ENCODE measurements at places on chromosomes 1 and 21. TPM values are rescaled to one million over a fixed set of nuclear protein-coding genes. Genes with fewer than 3 reads are reported as not detected.

- no peak overlapping the region for H3K27ac ChIP-seq
- H3K27me3 ChIP-seq = peaks cover 7% of the 10 kb centered on the region
- no peak for DNase-seq
- H3K36me3 ChIP-seq = no peaks in the 10 kb centered on the region
- no peaks in the 10 kb centered on the region for H3K4me1 ChIP-seq
Measured at GRCh38 chr1:4004635-4005430, 104.8 kb upstream of the C1orf174 start.

HFM1 gene
- total RNA-seq = 0.29 TPM

NPPA gene
- total RNA-seq = not detected

LCE1D gene
- total RNA-seq = not detected

DNA sequence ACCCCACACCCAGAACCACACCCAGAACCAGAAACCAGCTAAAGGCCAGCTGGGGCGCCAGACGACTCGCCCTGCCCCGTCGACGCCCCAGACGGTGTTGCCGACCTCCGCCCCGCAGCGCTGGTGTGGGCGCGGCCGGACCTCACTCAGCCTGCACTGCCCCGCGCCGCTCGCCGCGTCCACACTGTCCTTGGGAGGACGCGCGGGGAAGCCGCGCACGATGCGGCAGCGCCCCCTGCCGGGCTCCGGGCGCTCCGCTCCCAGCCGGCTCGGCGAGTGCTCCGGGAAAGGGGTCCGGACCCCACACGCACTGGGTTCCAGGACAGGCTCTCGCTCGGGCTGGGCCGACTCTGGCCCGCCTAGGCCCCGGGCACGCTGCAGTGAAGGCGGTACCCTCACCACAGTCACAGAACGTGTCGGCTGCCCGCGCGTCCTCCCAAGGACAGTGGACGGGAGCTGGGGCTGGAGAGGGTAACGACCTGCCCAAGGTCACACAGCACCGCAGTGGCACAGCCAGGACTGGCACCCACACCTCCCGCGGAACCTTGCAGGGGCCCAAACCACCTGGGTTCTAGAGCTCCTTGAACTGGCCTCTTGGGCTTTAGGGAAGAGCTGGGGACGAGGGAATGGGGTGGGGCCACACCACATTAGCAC lies 90.2 kb downstream of the DMRTA2 start:
- no peaks in the 10 kb centered on the region for H3K36me3 ChIP-seq
- H3K27ac ChIP-seq = no peak overlapping the region
- H3K4me3 ChIP-seq = peak overlapping the region; percentile 58
- H3K27me3 ChIP-seq = no peaks in the 10 kb centered on the region
- DNase-seq = peak; percentile 21
- H3K4me1 ChIP-seq = no peaks in the 10 kb centered on the region

- no peak overlapping the region for H3K27ac ChIP-seq
- H3K4me1 ChIP-seq = no peaks in the 10 kb centered on the region
- no peaks in the 10 kb centered on the region for H3K36me3 ChIP-seq
Measured at GRCh38 chr1:43331688-43332087, 5.9 kb upstream of the MPL start.

DNA sequence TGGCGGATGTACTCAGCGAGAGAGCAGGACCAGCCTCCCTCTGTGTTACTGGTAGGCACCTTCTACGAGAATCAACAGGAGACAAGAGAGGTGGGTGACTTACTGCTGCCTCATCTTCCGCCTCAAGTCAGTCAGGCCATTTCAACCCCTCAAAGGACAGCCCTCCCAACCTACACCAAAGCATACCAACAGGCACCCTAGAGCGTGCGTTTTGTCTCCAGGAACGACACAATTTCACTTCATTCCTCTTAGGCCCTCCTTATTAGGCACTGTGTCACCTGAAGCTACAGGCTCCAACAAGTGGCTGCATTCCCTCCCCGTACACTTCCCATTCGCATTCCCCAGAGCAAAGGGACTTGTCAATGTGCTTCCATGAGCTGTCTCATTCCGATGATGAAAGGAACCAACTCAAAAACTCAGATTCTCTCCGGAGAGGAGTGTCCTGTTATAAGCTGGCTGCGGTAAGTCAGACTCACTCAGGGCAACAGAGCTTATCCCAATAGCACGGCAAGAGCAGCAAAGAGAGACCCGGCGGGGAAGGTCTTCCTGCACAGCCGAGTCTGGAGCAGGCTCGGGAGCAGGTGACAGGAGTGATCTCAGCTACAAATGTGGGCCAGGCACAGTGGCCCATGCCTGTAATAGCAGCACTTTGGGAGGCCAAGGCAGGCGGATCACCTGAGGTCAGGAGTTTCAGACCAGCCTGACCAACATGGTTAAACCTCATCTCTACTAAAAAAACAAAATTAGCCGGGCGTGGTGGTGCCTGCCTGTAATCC lies 120.6 kb upstream of the IFFO2 start:
- H3K27ac ChIP-seq = no peak overlapping the region
- DNase-seq = no peak
- H3K36me3 ChIP-seq = peaks cover 52% of the 10 kb centered on the region
- no peak overlapping the region for H3K4me3 ChIP-seq
- no peaks in the 10 kb centered on the region for H3K27me3 ChIP-seq

DNA sequence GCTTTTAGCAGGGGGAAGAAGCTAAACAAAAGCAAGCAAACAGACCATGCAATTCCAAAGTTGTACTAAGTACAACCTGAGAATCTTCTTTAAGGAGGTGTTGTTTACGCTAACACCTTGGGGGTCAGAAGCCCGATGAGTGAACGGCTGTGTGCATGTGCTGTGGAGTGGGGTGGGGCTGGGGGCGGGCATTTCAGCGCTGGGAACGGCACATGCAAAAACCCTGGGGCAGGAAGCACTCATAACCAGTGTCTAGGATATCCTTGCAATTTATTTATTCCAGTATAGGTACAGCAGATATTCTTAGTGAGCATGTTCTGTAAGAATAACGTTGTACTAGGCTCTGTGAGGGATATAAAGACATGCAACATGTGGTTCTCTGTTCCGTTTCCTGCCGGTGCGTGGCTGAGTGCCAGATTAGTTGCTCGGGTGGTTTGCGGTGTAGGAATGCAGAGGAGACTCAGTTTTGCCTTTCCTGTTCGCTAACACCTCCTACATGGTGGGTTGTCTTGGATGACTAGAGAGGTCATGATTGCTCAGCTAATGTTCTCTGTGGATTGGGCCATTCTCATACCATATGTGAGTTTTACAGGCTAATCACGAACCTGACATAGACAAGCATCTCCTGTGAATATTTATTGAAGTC lies 3.7 kb downstream of the FASLG start:
- no peak overlapping the region for H3K27ac ChIP-seq
- no peak overlapping the region for H3K4me3 ChIP-seq
- H3K36me3 ChIP-seq = no peaks in the 10 kb centered on the region
- DNase-seq = no peak

- H3K27me3 ChIP-seq = peaks cover 10% of the 10 kb centered on the region
- no peak for DNase-seq
- H3K36me3 ChIP-seq = no peaks in the 10 kb centered on the region
- H3K4me3 ChIP-seq = no peak overlapping the region
Measured at GRCh38 chr1:53576381-53576801, 117.2 kb downstream of the DMRTB1 start.

DNA sequence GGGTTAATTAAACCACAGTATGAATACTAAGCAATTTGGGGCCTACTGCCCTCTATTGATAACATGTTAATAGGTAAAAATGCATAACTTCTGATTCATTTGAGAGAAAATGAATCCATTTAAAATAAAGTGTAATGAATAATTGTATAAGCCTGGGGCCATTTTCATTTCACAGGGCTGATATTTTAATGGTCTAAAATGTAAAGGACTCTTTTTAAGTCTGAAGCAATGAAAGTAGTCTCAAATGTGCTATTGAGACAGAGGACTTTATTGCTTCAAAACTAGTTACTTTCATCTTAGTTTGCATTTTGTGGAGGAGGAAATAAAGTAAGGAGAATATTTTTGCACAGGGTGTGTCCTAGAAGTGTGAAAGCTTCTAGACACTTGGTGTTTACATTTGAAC lies 155.4 kb downstream of the TLR5 start:
- no peak for DNase-seq
- no peak overlapping the region for H3K27ac ChIP-seq
- H3K4me3 ChIP-seq = no peak overlapping the region
- no peaks in the 10 kb centered on the region for H3K36me3 ChIP-seq

- H3K4me1 ChIP-seq = no peaks in the 10 kb centered on the region
- H3K4me3 ChIP-seq = no peak overlapping the region
- no peak for DNase-seq
- no peaks in the 10 kb centered on the region for H3K27me3 ChIP-seq
- H3K36me3 ChIP-seq = no peaks in the 10 kb centered on the region
- H3K27ac ChIP-seq = no peak overlapping the region
Measured at GRCh38 chr1:100530880-100531487, 7.0 kb upstream of the GPR88 start.

- H3K4me3 ChIP-seq = peak within 1 kb of the TSS; percentile 73
- H3K4me1 ChIP-seq = peaks cover 18% of the 10 kb centered on the region
- no peak within 1 kb of the TSS for H3K27ac ChIP-seq
- DNase-seq = no peak
- H3K27me3 ChIP-seq = peaks cover 43% of the 10 kb centered on the region
Measured at GRCh38 chr1:231040019-231040799, at the start of gene FAM89A. Gene FAM89A, minus strand, starts transcription at chr1:231040254. Its CDS starts 43 bp downstream, at chr1:231040211.

DNA sequence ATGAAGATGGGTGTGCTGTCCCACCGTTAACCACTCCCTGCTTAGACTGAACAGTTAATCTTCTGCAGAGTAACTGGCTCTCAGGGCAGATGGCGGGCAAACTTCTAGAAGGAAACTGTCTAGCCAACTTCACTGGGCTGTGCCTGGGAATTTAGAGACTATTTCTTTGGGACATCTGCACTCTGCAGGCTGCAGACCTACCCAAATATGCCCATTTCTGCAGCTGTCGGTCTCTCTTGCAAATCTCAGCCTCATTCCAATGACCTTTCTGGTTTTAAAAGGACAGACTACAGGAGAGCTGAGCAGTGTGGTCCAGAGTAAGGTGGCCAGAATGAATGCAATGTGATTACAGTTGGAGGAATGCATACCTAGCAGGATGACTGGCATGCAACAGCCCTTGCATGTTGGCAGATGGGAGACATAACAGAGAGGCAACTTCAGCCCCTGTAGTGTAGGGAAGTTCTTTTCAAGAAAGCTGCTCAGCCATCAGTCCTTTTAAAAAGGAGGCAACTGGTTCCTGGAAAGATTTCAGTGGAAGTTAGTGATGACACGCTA lies 26.3 kb upstream of the IL20 start:
- no peaks in the 10 kb centered on the region for H3K4me1 ChIP-seq
- no peak overlapping the region for H3K4me3 ChIP-seq
- no peaks in the 10 kb centered on the region for H3K27me3 ChIP-seq
- no peak for DNase-seq

TRIM46 gene
- 0.04 TPM for total RNA-seq

DNA sequence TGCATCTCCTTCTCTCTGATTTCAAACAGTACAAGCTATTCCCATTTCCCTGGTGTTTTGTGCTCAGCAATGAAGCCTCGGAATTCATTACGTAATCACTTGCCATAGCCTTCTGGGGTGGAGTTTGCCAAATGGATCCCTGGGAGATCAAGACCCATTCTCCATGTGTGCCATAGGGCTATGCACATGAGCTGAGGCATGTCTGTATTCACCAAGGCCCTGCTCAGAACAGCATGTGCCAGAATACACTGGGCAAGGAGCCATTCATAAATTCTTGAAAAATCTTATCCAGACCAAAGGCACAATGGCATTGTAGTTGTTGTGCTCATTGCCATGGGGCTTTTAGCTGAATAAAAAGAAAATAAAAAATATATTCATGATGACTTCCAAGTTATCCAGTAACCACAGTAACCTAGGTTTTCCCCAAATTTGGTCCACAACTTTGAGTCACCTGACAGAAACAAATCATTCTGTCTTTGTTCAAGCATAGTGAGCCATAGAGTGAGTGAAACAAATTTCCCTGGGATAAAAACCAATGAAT lies 53.0 kb downstream of the CRB1 start:
- H3K36me3 ChIP-seq = no peaks in the 10 kb centered on the region
- no peaks in the 10 kb centered on the region for H3K27me3 ChIP-seq
- no peak for DNase-seq
- no peaks in the 10 kb centered on the region for H3K4me1 ChIP-seq
- no peak overlapping the region for H3K4me3 ChIP-seq
- H3K27ac ChIP-seq = no peak overlapping the region

ADCY10 gene
- total RNA-seq = 0.02 TPM

DNA sequence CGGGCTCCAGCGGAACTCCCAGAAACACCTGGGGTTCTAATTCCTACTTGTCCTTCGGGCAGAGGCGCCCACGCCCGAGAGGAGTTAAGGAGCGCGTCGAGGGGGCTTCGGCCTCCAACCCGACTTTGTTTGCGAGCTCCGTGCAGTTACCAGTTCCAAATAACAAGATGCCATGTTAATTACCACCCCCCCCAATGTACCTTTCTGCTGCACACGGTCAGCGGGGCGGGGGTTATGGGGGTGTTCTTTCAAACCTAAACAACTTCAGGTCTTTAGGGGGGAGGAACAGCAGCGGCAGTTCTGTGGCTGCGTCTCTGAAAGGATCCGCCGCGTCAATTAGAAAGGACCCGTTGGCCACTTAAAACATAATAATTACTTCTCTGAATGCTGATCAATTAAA lies 114.8 kb downstream of the PRDM16 start:
- H3K27me3 ChIP-seq = no peaks in the 10 kb centered on the region
- H3K4me1 ChIP-seq = peaks cover 15% of the 10 kb centered on the region
- no peak overlapping the region for H3K27ac ChIP-seq
- no peak for DNase-seq

GRCh38 chr21:25405984-25406383 lies 201.3 kb downstream of the MRPL39 start:
- H3K27me3 ChIP-seq = no peaks in the 10 kb centered on the region
- no peaks in the 10 kb centered on the region for H3K36me3 ChIP-seq
- H3K4me1 ChIP-seq = no peaks in the 10 kb centered on the region
- H3K27ac ChIP-seq = no peak overlapping the region

DNA sequence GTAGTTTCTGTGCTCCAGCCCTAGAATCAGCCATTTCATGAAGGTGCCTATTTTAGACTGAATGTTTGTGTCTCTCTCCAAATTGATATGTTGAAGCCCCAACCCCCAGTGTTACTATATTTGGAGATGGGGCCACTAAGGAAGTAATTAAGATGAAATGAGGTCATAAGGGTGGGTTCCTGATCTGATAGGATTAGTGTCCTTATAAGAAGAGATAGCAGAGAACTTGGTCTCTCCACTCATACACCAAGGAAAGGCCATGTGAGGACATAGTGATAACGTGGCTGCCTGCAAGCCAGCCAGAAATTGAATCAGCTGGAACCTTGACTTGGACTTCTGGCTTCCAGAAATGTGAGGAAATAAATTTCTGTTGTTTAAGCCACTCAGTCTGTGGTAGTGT lies 12.3 kb downstream of the RAVER2 start:
- no peak overlapping the region for H3K4me3 ChIP-seq
- H3K36me3 ChIP-seq = no peaks in the 10 kb centered on the region
- H3K27ac ChIP-seq = no peak overlapping the region
- no peak for DNase-seq

FCRL1 gene
- not detected for total RNA-seq

NIT1 gene
- 30.0 TPM for total RNA-seq

DNA sequence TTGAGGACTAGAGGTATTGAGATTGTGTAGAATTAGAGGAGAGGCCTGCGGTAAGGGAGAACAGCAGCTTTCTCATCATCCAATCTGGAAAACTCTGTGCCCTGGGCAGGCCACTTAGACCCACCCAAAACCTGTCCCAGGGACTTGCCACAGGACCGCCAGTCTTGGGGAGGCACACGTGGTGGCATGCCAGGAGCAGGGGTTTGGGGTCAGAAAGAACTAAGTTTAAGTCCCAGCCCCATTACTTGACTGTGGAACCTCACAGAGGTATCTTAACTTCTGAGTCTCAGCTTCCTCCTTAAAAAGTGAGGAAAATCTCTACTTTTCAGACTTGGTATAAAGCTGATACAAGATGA lies 356.6 kb downstream of the HHAT start:
- DNase-seq = no peak
- H3K27ac ChIP-seq = no peak overlapping the region
- no peak overlapping the region for H3K4me3 ChIP-seq

TSPEAR gene
- 0.07 TPM for total RNA-seq

Measured in HepG2 (cell line).